Adrenal gland (tissue), 19 donors: ENCODE measurements at places on chromosomes 3 and 15. TPM values are rescaled to one million over a fixed set of nuclear protein-coding genes. Genes with fewer than 3 reads are reported as not detected.

Gene LYZL4
- polyA plus RNA-seq: not detected

Gene ALS2CL
- polyA plus RNA-seq: 48.3 TPM

Gene MRPS25
- polyA plus RNA-seq: 47.1 TPM

Gene EPHA6
- not detected for polyA plus RNA-seq

Gene APOD
- polyA plus RNA-seq: 48.9 TPM

Gene KNG1
- polyA plus RNA-seq: not detected

Gene BCHE
- 5.9 TPM for polyA plus RNA-seq

Gene XCR1
- 0.13 TPM for polyA plus RNA-seq

Gene TGM5
- polyA plus RNA-seq: not detected

Gene SCAANT1
- polyA plus RNA-seq: not detected

Gene CLDN16
- polyA plus RNA-seq: 0.20 TPM

Gene C3orf85
- polyA plus RNA-seq: not detected

Gene CLRN1
- polyA plus RNA-seq: 10.0 TPM

Gene CALML4
- polyA plus RNA-seq: 25.1 TPM

Gene TMIE
- polyA plus RNA-seq: 21.4 TPM

Gene LOXL1
- polyA plus RNA-seq: 22.5 TPM

Gene MUSTN1
- polyA plus RNA-seq: 79.3 TPM

Gene LRRC58
- polyA plus RNA-seq: 5.9 TPM

Gene RBM15B
- polyA plus RNA-seq: 13.5 TPM

Gene CAPN7
- 14.4 TPM for polyA plus RNA-seq

Gene TRIM42
- polyA plus RNA-seq: not detected
